ENCODE measurements at places on chromosomes 13 and 19.

GRCh38 chr19:33175886-33176669, 18.1 kb upstream of the LRP3 start:
- peak; percentile 33 for DNase-seq

- no peak for DNase-seq
Measured at GRCh38 chr13:45683701-45684100, 18.4 kb upstream of the CBY2 start.

DNA sequence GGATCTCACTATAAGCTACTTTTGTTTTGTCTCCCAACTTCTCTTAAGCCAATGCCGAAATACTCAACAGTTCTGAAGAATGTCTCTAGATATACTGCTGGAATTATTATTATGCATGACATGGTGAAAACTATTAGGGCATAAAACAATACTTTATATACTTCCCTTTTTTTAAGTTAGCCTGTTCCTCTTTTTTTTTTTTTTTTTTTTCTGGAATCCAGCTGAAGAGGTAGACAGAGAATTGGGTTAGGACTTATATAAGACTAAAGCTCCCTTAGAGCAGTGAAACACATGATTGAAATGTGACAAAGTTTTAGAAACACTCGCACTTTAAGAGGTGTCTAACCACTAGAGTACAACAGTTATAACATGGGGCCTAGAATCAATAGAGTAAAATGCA, 850.9 kb upstream of the PCDH9 start:
- no peak for DNase-seq

DNA sequence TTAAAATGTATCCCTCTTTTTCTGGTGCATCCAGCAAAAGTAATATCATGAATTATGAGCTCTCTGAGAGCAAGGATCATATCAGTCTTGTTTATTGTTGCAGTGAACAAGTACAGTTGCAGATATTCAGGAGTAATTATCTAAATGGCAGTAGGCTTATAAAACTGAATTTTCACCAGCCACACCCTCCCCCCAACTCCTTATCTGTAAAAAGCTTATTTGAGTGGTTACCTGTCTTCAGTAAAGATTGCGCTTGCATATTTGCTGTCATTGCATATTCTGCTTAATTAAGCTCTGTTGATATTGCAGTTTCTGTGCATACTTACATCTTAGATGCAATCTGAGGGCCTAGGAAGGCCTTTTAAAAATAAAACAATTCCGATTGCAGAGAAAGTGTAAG, 87.3 kb downstream of the DNAJC15 start:
- no peak for DNase-seq

DNA sequence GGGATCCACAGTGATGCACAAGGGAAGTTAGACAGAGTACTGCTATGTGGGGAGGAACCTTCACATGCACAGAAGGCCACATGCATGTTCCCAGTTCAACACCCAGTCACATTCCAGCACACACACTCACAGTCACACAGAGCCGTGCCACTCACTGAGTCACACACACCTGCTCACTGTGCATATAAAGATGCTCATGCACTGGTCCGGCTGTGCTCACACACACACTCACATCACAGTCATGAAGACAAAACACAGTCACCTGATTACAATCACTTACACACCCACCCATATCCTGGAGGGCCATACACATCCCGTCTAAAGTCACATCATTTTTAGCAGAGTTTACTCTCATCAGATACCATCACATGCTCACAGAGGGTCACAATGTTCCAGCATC, 478 bp downstream of the CLC start:
- no peak for DNase-seq

DNA sequence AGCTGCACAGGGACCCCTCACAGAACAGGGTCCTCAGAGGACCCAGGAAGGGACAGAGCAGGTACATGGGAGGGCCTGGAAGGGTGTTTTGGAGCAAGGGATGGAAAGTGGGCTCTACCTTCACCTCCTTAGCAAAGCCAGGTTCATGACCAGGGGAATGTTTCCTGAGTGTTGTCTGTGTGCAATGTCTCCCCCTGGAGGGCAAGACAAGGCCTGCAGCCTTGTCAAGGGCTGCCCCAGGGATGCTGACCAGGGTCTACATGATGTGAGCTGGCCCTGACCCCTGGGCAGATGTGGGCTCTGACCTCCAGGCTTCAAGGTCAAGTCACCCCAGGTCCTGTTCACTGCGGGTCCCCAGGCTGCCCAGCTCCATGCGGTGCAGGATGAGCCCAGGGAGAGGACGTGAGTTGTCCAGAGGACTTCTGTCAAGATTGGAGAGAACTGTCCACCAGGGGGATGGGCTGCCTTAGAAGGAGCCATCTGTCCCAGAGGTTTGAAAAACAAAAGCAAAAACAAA, 1.0 kb upstream of the CEACAM1 start:
- peak; percentile 64 for DNase-seq

DNA sequence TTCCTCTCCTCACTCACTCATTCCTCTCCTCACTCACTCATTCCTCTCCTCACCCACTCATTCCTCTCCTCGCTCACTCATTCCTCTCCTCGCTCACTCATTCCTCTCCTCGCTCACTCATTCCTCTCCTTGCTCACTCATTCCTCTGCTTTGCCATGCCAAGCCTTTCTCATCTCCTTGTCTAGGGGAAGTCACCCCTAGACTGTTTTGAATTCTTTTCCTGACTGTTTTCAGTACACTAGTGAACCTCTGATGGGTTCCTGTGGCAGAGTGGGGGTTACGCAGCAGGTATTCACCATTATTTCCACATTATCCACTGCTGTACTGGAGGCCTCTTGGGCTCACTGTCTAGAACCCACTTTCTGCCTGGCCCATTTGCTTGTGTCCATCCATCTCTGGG, 1.2 kb downstream of the CYP4F8 start:
- DNase-seq: no peak

DNA sequence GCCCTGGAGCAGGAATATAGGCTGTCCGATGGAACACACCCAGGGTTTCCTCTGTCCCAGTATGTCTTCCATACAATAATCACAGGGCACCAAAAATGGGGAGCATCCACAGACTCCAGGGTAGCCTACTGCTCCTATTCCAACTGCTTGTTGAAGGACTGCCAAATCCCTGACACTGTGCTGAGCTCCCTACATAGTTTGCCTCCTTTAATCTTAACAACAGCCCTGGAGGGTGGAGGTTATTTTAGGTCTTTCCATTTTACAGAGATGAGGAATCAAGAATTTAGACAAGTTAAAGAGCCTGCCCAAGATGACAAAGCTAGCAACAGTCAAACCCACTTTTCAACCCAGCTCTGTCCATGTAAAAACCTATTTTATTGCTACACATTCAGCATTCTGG, 790.4 kb downstream of the DIAPH3 start:
- no peak for DNase-seq

DNA sequence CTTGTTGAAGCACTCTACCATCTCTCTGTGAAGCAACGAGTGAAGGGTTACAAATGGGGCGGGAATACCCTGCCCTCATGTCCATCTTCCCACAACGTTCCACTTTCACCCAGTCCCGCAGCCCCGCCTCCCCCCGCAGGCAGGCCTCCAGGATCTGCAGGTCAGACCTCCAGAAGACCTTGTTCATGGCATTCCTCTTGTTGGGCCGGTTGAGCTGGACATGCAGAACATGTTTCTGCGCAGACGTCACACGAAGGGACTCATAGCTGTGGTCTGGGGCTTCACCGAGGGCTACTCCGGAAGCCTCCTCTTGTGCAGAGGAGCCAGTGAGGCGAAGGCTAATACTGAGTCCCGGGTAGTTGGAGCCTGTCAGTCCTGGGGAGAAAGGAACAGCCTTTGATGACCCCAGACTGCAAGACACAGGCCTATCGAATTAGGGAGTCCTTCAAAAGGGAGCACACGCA, 420 bp downstream of the ECH1 start:
- peak; percentile 99 for DNase-seq

DNA sequence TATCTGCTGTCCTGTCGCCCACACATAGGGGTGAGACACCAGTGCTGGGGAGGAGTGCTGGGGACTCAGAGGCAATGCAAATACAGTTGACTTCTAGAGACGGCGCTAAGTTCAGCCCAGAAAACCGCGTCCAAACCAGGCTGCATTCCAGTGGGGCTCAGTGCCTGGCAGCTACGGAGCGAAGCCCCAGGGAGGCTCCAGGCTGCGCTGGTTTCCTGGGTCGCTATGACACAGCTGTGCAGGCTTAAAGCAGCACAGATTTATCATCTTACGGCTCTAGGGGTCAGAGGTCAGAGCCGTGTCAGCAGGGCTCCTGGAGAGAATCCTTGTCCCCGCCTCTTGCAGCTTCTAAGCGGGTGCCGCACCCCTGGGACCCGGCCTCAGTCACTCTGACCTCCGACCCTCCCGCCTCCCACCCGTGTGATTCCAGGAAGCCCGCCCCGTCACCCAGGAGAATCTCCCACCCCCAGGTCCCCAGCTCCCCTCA, 61.6 kb downstream of the ANKRD10 start:
- peak; percentile 76 for DNase-seq

DNA sequence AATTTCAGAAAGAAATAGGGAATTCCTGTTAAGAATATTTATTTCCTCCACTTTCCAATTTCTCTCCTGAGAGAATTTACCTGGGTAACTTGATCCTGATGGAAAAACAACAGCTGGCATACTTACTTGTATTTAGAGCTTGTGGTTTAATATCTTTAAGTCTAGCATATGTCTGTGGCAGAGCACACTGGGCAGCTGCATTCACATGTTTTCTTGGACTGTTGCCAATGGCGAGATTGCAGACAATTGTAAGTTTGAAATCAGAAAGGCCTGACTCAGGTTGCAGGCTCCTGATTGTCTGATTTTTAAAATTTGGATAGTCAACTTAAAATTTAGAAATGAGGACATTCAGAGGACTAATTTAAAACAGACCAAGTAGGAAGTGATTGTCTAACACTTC, 66.9 kb downstream of the NHLRC3 start:
- peak; percentile 10 for DNase-seq

GRCh38 chr19:54041969-54042606, 21.6 kb downstream of the VSTM1 start:
- no peak for DNase-seq

GRCh38 chr19:45484273-45484945, 12.4 kb downstream of the RTN2 start:
- DNase-seq: peak; percentile 32

DNA sequence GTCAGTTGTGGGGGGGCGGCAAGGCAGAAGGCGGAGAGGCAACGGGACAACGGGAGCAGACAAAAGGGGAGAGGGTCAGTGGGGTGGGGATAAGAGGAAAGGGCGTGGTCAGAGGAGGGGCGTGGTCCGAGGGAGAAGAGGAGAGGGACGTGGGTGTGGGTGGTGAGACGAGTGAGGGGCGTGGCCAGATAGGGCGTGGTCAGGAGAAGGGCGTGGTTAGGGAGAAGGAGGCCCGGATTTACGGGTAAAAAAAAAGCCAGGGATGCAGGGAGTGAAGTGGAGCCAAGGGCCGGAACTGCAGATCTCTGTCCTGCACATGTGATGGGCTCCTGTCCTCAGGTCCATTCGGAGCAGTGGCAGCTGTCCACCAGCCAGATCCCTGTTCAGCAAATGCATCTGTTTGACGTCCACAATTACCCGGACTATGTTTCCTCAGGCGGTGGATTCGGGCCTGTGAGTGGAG, 21.5 kb downstream of the CPT1C start:
- peak; percentile 19 for DNase-seq
